Kidney capillary endothelial cell (primary cell): ENCODE measurements at places on chromosomes 12 and 14.
A peak's percentile ranks its signal among the peaks of the same experiment; 100 is the strongest.

GRCh38 chr12:104682790-104683279, 226.1 kb downstream of the CHST11 start:
- no peak for DNase-seq

DNA sequence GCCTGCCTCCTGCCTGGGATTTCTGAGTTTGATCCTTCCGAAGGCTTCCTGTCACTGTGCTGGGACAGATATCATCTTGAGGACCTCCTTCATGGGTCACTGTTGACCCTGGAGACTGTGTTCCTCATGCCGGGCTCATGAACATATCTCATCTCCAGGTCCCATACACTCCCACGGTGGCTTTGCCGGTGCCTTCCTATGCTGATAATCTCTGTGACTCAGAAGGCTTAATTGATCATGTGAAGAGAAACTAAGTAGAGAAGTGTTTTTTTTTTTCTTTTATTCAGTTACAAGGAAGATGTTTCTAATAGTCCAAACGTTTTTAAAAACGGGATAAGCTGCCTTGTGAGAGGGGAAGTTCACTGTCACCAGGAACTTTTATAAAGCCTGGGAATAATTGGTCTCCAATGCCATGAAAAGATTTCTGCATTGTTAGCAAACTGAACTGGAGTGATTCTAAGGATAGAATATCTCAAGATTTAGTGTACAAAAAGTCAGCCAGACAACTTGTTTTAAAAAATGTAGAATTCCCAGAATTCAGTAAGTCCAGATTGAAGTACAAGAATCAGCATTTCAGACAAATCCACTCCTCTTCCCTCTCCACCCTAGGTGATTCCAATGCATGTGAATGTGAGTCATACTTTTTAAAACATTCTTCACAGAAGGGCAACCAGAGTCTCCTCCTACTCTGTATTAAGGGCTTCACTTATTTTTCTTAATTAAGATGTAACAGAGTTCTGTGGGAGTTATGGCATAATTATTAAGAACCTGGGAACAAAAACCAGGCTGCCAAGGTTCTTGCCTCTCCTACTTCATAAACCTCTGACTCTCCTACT, 139.8 kb upstream of the LGR5 start:
- no peak for DNase-seq

- DNase-seq: no peak
These were observed 26.6 kb downstream of the GPRC5D start for GRCh38 chr12:12925388-12925787.

- no peak for DNase-seq
These were observed 187.8 kb downstream of the TBX5 start for GRCh38 chr12:114218136-114218535.

- DNase-seq: no peak
These were observed 362 bp upstream of the TSFM start for GRCh38 chr12:57782243-57782607.

DNA sequence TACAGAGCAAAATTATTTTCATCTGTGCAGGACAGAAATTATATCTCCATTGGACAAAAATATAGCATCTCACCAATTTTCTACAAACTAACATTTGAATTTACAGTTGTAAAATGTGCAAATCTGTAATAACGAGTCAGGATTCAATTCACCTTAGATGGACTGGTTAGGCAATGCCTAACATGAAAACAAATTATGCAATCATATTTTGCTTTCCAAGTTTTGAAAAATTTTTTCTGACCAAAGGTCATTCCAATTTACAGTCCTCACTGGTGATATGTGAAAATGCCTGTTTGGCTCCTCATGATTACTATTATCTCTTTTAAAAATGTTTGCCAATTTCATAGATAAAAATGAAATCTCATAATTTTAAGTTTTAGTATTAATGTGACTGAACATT, 6.5 kb upstream of the CPM start:
- no peak for DNase-seq

GRCh38 chr12:113612076-113612728, 140.5 kb upstream of the LHX5 start:
- no peak for DNase-seq

- no peak for DNase-seq
These were observed 6.1 kb upstream of the SYNE3 start for GRCh38 chr14:95522556-95522955.

GRCh38 chr12:77625441-77625840, 205.3 kb upstream of the NAV3 start:
- no peak for DNase-seq

DNA sequence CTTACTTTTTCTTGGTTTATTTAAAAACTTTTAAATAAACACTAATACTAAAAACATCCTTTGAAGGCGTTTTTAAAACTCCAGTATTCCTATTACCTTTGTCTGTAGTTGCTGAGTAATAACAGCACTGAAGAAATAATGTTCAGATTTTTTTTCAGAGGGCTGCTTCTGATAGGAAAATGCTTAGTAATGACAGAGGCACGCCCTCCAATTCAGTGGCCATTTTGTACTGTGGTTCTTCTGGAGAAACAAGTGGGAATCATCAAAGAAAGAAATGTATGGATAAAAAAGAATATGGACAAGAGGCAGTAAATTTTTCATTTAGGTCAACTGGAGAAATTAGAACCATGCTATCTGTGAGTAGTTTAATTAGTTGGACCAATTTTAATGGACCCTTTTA, 13.6 kb downstream of the VEZT start:
- DNase-seq: no peak

DNA sequence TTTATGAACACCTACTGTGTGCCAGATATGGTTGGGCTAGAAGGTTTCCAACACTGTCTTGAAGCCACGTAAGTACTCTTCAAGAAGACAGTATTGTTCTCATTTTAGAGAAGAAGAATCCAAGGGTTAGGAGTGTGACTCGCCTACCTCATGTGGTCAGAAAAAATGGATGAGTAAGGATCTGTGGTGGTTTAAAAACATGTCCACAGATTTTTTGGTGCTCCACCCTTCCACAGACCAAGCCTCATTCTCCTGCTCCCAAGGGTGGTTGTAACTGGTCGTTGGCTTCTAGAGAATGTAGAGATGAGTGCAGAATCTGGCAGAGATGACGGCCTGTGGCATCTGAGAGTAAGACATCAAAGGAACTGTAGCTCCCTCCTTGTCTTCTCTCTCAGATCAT, 30.3 kb upstream of the TTC7B start:
- no peak for DNase-seq

DNA sequence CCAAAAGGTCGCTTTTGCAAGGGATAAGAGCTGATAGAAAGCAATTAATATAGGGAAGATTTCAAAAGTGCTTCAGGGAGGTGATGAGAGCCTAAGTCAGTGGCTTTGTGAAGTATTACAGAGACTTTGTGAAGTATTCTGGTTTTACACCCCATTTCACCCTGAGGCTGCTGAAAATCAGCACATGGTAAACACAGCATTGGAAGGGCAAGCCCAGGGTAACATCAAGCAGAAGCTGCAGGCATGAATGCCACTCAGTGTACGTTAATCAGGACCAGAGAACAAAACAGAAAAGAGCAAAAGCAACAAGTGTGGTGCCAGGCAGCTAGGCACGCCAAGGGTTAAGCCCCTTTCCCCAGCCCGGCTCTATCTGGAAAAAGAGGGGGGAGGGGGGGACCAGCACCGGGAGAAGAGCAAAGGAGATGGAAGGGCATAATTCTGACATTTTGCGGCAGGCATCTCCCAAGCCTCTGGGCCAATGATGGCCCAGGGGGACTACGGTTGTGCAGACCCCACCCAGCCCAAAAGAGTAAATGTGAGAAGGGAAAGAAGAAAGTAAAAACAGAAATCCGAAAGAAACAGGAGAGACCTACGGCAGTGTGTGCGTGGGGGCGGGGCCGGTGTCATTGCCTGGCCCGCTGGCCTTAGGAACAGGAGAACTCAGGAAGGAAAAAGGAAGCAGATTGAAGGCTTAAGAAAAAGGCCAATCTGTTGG, 58.9 kb downstream of the DHRS2 start:
- peak; percentile 2 for DNase-seq

DNA sequence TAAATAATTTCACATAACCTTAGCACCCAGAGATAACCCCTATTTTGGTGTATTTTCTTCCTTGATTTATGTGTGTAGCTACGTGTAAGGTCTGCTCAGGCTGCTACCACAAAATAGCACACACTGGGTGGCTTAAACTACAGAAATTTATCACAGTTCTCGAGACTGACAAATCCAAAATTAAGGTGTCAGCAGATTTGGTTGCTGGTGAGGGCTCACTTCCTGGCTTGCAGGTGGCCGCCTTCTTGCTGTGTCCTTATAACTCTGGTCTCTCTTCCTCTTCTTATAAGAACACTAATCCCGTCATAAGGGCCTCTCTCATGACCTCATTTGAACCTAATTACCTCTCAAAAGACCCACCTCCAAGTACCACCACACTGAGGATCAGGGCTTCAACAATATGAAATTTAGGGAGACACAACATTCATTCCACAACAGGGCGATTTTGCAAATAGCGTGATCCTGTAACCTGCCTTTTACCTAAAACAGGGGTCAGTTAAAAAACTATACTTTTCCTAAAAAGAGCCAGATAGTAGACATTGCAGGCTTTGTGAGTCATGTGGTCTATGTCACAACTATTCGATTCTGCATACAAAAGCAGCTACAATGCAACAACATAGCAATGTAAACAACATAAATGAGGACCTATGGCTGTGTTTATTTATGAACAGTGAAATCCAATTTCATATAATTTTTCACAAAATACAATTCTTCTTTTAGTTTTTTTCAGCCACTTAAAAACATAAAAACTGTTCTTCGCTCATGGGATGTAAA, 371.7 kb downstream of the DPF3 start:
- DNase-seq: no peak

DNA sequence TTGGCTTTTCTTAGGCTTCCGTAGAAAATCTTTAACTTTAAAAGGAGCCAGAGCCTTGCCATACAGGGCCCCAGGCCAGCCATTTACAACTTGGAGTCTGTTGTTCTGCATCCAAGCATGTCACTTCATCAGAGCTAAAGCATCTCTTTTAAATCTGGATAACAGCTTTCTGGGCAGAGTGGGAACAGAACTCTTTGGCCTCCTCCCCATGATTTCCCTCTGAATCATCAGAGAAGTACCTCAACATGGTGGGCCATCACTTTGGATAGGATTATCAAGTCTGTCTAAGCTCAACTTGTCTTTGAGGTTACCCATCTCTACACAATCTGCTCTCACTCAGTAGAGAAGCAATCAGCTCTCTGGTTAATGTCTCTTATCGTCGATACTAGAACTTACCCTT, 170.9 kb downstream of the SLC6A15 start:
- DNase-seq: no peak

DNA sequence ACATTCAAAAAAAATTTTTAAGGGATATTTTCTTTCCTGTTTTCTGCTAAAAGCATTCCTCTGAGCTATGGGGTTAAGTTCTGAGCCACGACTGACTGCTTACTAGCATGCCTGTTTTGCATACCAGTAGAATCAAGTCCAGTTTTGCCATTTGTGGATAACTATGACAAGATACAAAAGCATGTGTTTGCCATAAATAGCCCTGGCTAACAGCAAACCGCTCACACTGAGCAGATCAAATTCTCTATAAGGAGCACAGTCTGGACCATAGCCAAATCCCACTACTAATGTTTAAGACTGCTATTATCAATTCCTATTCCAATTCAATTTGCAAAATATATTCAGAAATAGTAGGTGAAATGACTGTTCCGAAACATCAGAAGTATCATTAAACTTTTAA, 3.2 kb downstream of the CFL2 start:
- no peak for DNase-seq

- DNase-seq: peak; percentile 66
These were observed 29.2 kb downstream of the ZCCHC8 start for GRCh38 chr12:122471324-122472226.
